ENCODE measurements at places on chromosomes 2 and 18. TPM values are rescaled to one million over a fixed set of nuclear protein-coding genes. Genes with fewer than 3 reads are reported as not detected.
A peak's percentile ranks its signal among the peaks of the same experiment; 100 is the strongest.

GRCh38 chr2:240166761-240167587 lies 26.5 kb upstream of the OTOS start:
- no peaks in the 10 kb centered on the region for H3K36me3 ChIP-seq
- no peaks in the 10 kb centered on the region for H3K4me1 ChIP-seq
- no peak for DNase-seq
- H3K4me3 ChIP-seq, result no peak overlapping the region
- H3K27ac ChIP-seq, result no peak overlapping the region

- H3K27ac ChIP-seq, result peak overlapping the region; percentile 40
- no peak overlapping the region for H3K4me3 ChIP-seq
- DNase-seq, result peak; percentile 85
- no peaks in the 10 kb centered on the region for H3K4me1 ChIP-seq
- H3K27me3 ChIP-seq, result no peaks in the 10 kb centered on the region
- H3K36me3 ChIP-seq, result peaks cover 12% of the 10 kb centered on the region
Observed at GRCh38 chr2:88590998-88591613, 36.2 kb downstream of the EIF2AK3 start.

Gene COL4A4
- 0.55 TPM for total RNA-seq

Gene CIDEA
- not detected for total RNA-seq

- H3K4me3 ChIP-seq, result no peak overlapping the region
- H3K27me3 ChIP-seq, result no peaks in the 10 kb centered on the region
- H3K4me1 ChIP-seq, result peaks cover 8% of the 10 kb centered on the region
- no peak for DNase-seq
Observed at GRCh38 chr2:152623076-152623740, 94.1 kb downstream of the PRPF40A start.

- no peak overlapping the region for H3K4me3 ChIP-seq
- no peaks in the 10 kb centered on the region for H3K27me3 ChIP-seq
- H3K27ac ChIP-seq, result no peak overlapping the region
Observed at GRCh38 chr2:65204461-65205210, 23.0 kb upstream of the ACTR2 start.

Gene SEPTIN10
- 54.9 TPM for total RNA-seq

Gene FOXI3
- total RNA-seq, result not detected
